Activated T-helper 17 cell treated with anti-CD3 and anti-CD28 coated beads, Interleukin-2, amount 50 U/mL, for 72 hours (primary cell): ENCODE measurements at places on chromosomes 2 and 18.

- no peak for ATAC-seq
Measured at GRCh38 chr2:54880428-54880827, 157.0 kb downstream of the EML6 start.

GRCh38 chr2:39781697-39782096 is 2.6 kb upstream of the THUMPD2 start:
- ATAC-seq, result no peak

GRCh38 chr2:127469974-127470373 is 51.7 kb downstream of the PROC start:
- ATAC-seq, result no peak

DNA sequence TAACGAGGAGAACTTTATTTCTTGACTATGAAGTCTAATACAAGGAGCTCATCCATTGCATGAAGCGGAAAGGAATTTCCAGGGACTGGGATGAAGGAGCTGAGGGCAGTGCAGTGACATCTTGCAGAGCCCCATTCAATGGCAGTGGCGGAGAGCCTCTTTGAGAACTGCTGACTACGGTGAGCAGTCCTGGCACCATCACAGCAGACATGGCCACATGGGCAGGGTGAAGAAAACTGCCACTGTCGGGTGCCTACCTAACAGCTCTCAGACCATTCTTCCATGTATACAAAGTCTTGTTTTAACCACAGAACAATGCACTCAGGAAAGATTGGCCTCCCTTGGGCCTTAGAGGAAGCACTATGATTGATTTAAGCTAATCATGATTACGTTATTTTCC is 506.1 kb upstream of the DCC start:
- no peak for ATAC-seq

DNA sequence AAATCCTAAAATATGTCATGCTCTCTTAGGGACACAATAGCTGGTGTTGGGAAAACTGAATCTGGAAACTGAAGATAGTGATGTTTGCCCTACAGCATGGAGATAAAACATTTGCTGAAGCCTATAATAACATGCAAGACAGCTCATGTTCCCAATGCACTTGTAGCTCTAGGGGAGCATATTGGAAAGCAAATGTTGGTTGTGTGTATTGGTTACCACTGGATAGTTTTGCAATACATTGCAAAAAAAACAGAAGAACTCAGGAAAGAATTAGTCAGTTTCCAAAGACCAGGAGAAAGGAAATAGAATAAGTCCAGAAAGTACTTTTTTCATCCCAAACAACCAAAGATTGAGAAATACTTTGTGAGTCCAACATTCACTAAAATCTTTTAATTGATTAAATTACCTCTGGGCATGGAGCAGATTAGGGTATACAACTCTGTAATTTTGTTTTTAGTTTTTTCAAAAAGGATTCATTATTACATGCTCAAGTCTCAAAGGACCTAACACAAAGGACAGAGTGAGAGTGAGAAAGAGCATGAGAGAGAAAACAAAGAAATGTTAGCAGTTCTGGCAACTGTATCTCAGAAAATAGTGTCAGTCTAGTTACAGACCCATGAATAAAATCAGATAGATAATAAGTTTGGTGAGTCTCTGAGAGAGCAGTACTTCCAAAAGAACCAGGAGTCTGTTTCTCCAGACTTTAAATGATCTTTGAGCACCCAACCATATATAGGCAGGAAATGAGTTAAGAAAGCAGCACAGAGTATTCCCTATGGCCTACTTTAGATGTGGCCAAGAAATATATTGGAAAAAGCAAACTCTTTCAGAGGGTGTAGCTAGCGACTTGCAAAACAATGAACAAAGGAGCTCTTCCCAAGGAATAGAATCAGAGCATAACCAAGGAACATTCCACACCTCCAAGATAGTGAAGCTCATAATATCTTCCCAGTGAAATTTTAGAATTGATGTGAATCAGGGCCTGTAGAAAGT is 36.6 kb upstream of the COL3A1 start:
- ATAC-seq, result no peak

- ATAC-seq, result no peak
Measured at GRCh38 chr2:190505696-190506095, 28.8 kb downstream of the NEMP2 start.

DNA sequence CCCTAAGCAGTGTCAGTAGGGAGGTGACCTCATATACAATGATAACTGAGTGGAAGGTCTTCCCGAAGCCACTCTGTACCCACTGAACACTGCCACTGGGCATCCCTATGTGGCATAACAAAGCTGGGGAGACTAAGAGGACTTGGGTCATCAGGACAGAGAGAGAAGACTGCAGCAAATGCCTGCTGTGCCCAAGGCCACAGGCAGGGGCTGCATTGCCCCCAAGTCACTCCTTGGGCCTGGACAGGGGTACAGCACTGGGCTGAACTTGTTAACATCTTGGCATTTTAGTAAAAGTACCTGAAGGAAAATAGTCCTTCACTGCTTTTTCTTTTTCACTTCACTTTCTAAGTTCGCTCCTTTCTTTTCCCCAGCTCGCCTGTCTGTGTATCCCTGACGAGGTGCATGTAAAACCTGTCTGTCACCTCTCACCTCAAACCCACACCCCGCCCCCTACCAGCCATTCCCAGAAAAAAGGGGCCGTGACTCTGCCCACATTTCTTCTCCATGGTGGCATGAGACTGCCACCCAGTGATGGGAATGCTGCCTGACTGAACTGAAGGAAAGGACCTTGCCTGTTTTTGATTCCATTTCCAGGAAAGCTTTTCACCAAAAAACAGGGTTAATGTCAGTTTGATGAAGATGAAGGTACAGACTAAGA is 62.9 kb downstream of the MTHFD2 start:
- no peak for ATAC-seq
